Thymus (tissue), 14 donors: ENCODE measurements at places on chromosomes 2 and 18. TPM values are rescaled to one million over a fixed set of nuclear protein-coding genes. Genes with fewer than 3 reads are reported as not detected.

DNA sequence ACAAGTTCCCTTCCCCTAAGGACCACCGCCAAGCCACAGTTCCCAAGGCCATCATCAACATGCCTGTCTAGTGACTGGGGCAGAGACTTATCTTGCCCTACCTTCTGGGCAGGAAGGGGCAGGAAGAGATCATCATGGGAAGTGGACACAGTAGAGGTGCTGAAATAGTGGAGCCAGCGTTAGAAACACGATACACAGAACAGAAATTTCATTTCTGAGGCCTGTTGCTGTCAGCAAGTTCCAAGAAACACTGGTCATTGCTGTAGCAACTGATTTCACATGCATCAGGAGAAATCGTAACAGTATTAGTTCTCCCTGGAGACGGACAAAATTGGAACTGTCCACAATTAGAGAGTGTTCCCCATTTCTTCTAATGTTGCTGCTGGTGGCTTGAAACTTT, 83.0 kb downstream of the COLEC12 start:
- no peaks in the 10 kb centered on the region for H3K36me3 ChIP-seq
- no peak overlapping the region for H3K4me3 ChIP-seq
- no peak for DNase-seq
- no peaks in the 10 kb centered on the region for H3K4me1 ChIP-seq

GRCh38 chr2:199485732-199486335, 28.1 kb upstream of the SATB2 start:
- no peaks in the 10 kb centered on the region for H3K36me3 ChIP-seq
- no peaks in the 10 kb centered on the region for H3K27me3 ChIP-seq
- no peak overlapping the region for H3K4me3 ChIP-seq
- H3K4me1 ChIP-seq = no peaks in the 10 kb centered on the region
- no peak for DNase-seq
- no peak overlapping the region for H3K27ac ChIP-seq

DNA sequence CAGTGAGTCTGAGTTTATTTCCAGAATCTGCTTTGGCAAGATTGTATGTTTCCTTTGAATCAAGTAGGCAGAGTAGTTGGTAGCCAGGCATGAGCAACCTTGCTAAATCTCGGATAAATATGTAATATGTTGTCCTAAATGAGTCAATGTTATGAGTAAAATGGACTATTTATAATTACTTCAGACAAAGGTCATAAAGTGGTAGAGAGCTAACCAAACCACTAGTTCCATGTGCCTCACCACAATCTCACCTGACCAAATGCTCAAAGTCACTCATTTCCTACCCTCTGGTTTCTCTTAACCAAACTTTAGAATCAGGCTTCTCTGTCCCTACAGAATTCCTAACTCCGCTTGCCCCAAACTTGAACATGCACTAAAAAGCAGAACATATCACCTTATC, 261.2 kb upstream of the FSIP2 start:
- no peak overlapping the region for H3K27ac ChIP-seq
- H3K36me3 ChIP-seq = no peaks in the 10 kb centered on the region
- H3K27me3 ChIP-seq = no peaks in the 10 kb centered on the region
- no peak for DNase-seq
- H3K4me1 ChIP-seq = no peaks in the 10 kb centered on the region
- H3K4me3 ChIP-seq = no peak overlapping the region

- DNase-seq = no peak
- H3K4me1 ChIP-seq = no peaks in the 10 kb centered on the region
- no peak overlapping the region for H3K27ac ChIP-seq
Measured at GRCh38 chr2:20456116-20456571, 9.3 kb downstream of the RHOB start.

GRCh38 chr18:76957384-76958355, 135.3 kb downstream of the ZNF236 start:
- no peak overlapping the region for H3K4me3 ChIP-seq
- no peak for DNase-seq
- peaks cover 41% of the 10 kb centered on the region for H3K36me3 ChIP-seq

GRCh38 chr2:152649997-152650396, 67.3 kb downstream of the PRPF40A start:
- H3K27ac ChIP-seq = no peak overlapping the region
- H3K27me3 ChIP-seq = no peaks in the 10 kb centered on the region
- H3K4me1 ChIP-seq = no peaks in the 10 kb centered on the region
- H3K4me3 ChIP-seq = no peak overlapping the region
- peaks cover 29% of the 10 kb centered on the region for H3K36me3 ChIP-seq
- DNase-seq = no peak

DNA sequence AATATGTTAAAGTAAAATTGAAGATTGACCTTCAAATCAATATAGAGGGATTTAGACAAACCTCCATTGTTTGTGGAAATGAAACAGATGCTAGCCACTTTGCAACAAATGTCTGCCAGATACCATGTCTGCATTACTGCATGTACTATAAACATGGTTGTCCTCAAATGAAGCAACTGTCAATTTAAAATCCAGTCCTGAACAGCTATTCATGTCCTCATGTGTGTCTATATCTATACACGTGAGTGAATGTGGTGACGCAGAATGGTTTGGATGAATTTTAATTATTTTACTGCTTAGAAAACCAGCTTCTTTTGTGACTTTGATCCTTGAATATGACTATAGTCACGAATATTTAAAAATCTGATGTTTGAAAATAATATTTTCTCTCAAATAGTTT, 71.5 kb downstream of the NYAP2 start:
- no peaks in the 10 kb centered on the region for H3K4me1 ChIP-seq
- no peaks in the 10 kb centered on the region for H3K27me3 ChIP-seq
- no peak for DNase-seq
- H3K4me3 ChIP-seq = no peak overlapping the region
- no peaks in the 10 kb centered on the region for H3K36me3 ChIP-seq

GRCh38 chr2:42924418-42924886, 132.1 kb upstream of the HAAO start:
- no peak for DNase-seq
- H3K4me3 ChIP-seq = no peak overlapping the region
- no peaks in the 10 kb centered on the region for H3K36me3 ChIP-seq
- H3K27ac ChIP-seq = peak overlapping the region; percentile 58
- H3K4me1 ChIP-seq = peaks cover 21% of the 10 kb centered on the region

DNA sequence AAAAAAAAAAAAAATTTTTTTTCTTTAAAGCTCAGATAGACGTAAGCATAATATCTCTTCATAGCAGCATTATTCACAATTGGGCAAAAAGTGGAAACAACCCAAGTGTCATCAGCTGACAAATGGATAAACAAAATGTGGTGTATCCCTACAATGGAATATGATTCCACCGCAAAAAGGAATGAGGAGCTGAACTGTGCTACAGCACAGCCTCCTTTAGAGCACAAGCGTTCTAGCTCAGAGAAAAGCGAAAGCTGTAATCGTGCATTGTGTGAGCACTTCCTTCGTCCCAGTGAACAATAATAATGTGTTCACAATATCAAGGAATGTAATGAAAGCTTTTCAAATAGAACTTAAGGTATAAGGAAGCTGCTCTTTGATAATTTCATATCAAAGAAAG, 11.7 kb upstream of the CHMP1B start:
- H3K4me3 ChIP-seq = no peak overlapping the region
- no peaks in the 10 kb centered on the region for H3K36me3 ChIP-seq
- no peaks in the 10 kb centered on the region for H3K27me3 ChIP-seq
- no peak overlapping the region for H3K27ac ChIP-seq

DNA sequence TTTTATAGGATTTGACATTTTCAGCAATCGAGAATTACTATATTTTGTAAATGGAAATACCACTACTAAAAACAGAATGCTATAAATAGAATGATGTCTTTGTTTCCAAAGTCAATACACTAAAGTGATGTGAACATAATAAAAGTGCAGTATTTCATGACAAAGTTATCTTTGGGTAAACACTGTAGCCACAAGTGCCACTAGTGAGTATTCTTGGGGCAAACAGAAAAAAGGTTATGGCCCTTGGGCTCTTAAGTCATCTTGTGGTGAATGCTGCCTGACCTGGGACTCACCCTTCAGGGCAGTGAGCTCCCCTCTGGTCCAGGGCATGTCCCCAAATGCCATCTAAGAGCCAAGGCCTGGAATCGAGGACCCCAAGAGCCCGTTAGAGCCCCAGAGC, 99.2 kb upstream of the KYNU start:
- no peak overlapping the region for H3K27ac ChIP-seq
- no peaks in the 10 kb centered on the region for H3K4me1 ChIP-seq
- no peaks in the 10 kb centered on the region for H3K27me3 ChIP-seq
- no peaks in the 10 kb centered on the region for H3K36me3 ChIP-seq
- no peak for DNase-seq

GRCh38 chr2:215461836-215462532, 26.1 kb upstream of the FN1 start:
- H3K4me3 ChIP-seq = no peak overlapping the region
- no peaks in the 10 kb centered on the region for H3K4me1 ChIP-seq
- DNase-seq = no peak
- no peak overlapping the region for H3K27ac ChIP-seq

DNA sequence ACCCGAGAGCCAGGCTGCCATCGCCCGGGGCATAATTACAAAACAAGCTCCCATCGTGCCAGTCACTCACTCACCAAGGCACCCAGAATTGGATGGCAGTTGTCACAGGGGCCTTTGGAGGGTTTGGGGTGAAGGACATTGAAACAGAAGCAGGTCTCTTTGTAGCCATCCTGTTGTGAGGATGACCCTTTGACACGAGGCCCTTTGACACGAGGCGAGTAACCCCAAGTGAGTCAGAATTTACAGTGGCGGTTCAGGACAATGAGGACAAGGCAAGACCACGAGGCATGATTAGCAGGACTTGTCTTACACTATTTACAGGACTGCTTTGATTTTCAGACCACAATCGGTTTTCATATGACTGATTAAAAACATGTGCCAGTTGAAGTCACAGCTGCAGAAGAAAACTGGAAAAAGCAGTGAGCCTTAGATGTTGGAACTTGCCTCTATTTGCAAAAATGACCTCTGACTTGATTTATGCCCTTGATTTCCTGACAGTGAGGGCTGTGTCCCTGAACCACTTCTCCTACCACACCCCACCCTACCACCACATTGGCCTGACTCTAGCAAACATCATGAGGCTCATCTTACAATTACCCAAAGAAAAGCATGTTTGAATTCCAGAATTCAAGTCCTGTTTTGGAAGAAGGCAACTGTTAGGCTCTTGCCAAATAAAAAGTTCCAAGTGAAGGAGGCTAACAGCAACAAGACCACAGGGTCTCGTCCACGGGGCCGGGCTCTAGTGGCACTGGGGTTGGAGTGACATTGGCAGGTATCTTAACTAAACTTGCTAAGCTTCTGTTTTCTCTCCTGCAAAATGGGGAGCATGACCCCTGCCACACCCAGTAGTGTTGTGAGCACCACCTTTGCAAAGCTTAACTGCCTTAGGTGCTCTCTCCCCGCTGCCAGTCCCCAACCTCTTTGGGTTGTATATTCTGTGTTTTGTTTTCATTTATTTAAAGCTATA, 64.4 kb upstream of the FOSL2 start:
- no peak overlapping the region for H3K4me3 ChIP-seq
- peaks cover 35% of the 10 kb centered on the region for H3K4me1 ChIP-seq
- peak overlapping the region; percentile 18 for H3K27ac ChIP-seq

DNA sequence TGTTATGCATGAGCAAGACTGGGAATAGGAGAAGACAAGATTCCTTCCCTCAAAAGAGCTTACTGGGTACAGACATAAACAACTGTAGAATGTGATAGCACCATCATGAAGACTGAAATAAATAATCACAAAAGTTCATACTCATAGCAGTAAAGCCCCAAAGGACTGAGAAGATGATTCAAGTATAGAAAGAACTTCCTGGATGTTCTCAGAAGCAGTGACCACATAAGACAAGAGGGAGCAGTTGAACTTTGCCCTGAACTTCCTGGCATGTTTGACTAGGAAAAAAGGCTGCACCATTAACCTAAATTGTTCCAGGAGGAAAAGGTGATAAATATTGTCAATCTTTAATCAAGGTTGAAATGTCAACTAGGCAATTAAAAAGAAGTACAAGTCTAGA, 57.8 kb upstream of the CCDC141 start:
- H3K27ac ChIP-seq = no peak overlapping the region
- H3K36me3 ChIP-seq = peaks cover 12% of the 10 kb centered on the region
- no peak for DNase-seq
- no peak overlapping the region for H3K4me3 ChIP-seq
- no peaks in the 10 kb centered on the region for H3K27me3 ChIP-seq

DNA sequence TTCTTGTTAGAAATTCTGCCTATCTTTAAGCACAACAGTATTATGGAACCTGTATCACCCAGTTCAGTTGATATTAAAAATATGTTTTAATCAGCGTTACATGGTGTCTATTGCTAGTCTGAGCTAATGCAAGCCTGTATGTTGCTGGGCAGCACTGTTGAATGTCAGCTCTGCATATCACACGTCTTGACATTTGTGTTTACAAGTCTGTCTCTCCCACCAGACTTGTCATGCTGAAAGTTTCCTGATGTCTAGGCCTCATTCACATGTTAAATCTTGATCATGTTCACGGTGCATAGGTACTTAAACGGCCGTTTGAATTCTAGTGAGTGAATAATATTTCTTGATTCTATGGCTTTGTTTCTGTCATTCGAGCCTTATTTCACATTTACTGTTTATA, 385.0 kb downstream of the SOCS6 start:
- no peaks in the 10 kb centered on the region for H3K36me3 ChIP-seq
- no peak overlapping the region for H3K4me3 ChIP-seq
- H3K27ac ChIP-seq = no peak overlapping the region
- H3K27me3 ChIP-seq = no peaks in the 10 kb centered on the region

DNA sequence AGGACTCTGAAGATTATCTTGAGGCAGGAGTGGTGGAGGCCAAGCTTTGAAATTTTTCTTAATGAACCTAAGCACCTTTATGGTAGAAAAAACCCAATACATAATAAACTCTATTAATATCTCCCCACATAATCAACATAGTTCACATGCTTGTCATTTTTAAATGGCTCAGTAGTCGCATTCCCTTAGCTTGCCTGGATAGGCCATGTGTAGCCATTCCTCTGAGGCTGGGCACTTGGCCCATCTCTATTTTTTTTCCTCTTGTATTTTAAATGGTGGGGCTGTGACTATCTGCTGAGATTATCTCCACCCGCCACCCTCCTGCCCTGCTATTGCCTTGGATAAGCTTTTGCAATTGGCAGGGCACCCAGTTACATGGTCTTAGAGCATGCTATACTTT, 143.1 kb downstream of the FHOD3 start:
- H3K27me3 ChIP-seq = peaks cover 2% of the 10 kb centered on the region
- H3K4me1 ChIP-seq = no peaks in the 10 kb centered on the region
- DNase-seq = no peak
- no peaks in the 10 kb centered on the region for H3K36me3 ChIP-seq
- H3K4me3 ChIP-seq = no peak overlapping the region
- H3K27ac ChIP-seq = no peak overlapping the region

The SERTAD2 gene
- 37.6 TPM for polyA plus RNA-seq

The SLC4A1AP gene
- polyA plus RNA-seq = 21.7 TPM

The C1GALT1C1L gene
- polyA plus RNA-seq = 0.48 TPM

The CHST9 gene
- 0.87 TPM for polyA plus RNA-seq

The ZNF385B gene
- polyA plus RNA-seq = 2.0 TPM

The ARHGEF4 gene
- polyA plus RNA-seq = 6.5 TPM

The TRAF3IP1 gene
- 5.1 TPM for polyA plus RNA-seq

The CRYGC gene
- not detected for polyA plus RNA-seq

The NT5DC4 gene
- polyA plus RNA-seq = 0.25 TPM
